ENCODE measurements at places on chromosomes 13 and 19. TPM values are rescaled to one million over a fixed set of nuclear protein-coding genes. Genes with fewer than 3 reads are reported as not detected.

GRCh38 chr13:30487075-30487470, 21.3 kb upstream of the HMGB1 start:
- H3K4me3 ChIP-seq: no peak overlapping the region
- H3K27me3 ChIP-seq: no peaks in the 10 kb centered on the region
- peaks cover 7% of the 10 kb centered on the region for H3K4me1 ChIP-seq
- peak overlapping the region; percentile 60 for H3K27ac ChIP-seq
- no peaks in the 10 kb centered on the region for H3K36me3 ChIP-seq

DNA sequence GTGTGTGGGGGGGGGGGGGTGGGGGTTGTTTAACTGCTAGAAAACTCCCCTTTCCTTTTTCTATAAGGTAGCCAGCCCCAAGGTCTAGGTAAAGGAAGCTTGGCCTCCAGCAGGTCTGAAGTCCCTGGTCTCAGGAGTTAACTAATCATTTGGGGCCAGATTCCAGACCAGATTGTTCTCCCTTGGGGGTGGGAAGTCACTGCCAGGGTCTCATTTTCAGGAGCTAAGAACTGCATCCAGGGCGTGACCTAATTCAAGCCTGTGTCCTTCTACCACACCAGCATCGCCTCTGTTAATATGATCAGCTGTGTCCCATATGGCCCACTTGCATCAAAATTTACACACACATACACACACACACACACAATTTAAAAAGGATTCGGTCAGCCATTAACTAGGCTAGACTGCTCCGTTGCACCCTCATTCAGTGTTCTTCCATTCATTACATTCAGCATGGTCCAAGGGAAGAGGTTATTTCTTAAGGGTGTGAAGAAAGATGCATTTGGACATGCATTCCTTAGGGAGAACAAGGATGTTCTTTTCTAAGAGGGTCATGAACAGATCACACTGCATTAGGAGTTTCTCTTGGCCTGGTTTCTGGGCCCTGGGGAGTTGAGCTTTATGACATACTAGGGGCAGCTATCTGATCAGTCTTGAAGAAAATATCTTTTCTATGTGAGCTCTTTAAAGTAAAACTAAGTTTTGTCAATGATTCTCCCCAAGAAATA, 91.0 kb downstream of the FGF14 start:
- H3K4me3 ChIP-seq: no peak overlapping the region
- no peaks in the 10 kb centered on the region for H3K27me3 ChIP-seq
- DNase-seq: no peak
- H3K4me1 ChIP-seq: peaks cover 13% of the 10 kb centered on the region
- H3K36me3 ChIP-seq: no peaks in the 10 kb centered on the region
- H3K27ac ChIP-seq: no peak overlapping the region

DNA sequence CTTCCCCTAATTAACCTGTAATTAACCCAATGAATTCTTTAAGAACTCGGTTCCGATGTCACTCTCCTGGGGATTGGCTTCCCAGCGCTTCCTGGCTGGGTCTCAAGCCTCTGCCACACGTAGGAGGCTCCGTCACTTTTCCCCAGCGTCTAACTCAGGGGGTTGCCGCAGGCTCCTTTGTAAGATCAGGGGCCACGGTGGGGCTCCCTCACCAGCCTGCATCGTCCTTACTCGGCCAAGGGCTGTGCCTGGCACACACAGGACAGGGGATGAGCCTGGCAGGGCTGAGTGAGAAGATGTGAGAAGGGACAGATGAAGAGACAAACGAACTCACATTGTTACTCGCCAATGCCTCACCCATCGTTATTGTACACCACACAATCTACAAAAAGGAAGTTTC, 20.9 kb upstream of the ATP11A start:
- no peak overlapping the region for H3K27ac ChIP-seq
- H3K4me1 ChIP-seq: no peaks in the 10 kb centered on the region
- H3K27me3 ChIP-seq: peaks cover 21% of the 10 kb centered on the region
- DNase-seq: no peak
- H3K36me3 ChIP-seq: no peaks in the 10 kb centered on the region

DNA sequence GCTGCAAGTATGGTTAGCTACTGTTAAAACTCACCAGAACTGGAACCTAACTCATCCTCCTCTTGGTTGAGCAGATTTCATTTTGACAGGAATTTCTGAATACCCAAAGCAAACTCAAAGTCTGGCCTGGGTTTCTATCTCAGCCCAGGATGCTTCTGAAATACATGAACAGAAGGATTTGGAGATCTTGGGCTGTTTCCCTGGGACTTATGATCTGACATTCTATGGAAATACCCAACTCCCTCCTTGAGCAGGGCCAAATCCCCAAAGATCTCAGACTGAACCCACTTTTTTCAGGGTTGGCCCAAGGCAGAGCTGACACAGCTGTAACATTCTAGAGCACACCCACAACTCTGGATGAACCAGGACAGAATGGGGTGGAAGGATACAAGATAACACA, 1.1 kb upstream of the ITM2B start:
- H3K4me1 ChIP-seq: peaks cover 24% of the 10 kb centered on the region
- peak overlapping the region; percentile 87 for H3K27ac ChIP-seq
- DNase-seq: no peak
- no peak overlapping the region for H3K4me3 ChIP-seq

DNA sequence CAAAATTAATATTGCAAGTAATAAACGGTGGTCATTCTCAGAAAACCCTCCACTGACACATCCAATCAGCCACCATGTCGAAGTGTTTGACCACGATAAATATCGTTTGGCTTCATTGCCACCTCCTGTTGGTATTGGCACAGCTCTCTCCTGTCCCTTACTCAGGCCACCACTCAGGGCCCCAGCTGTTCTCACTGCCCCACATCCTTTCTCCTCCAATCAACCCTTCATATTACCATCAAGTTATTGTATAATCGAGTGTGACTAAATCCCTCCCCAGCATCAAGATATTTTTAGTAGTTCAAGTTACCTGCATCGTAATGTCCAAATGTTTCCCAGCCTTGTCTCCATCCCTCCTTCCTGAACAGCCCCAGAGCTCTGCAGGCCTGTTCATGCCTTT, 50.4 kb downstream of the SACS start:
- no peaks in the 10 kb centered on the region for H3K27me3 ChIP-seq
- H3K27ac ChIP-seq: no peak overlapping the region
- no peak for DNase-seq
- peaks cover 8% of the 10 kb centered on the region for H3K4me1 ChIP-seq
- no peak overlapping the region for H3K4me3 ChIP-seq

DNA sequence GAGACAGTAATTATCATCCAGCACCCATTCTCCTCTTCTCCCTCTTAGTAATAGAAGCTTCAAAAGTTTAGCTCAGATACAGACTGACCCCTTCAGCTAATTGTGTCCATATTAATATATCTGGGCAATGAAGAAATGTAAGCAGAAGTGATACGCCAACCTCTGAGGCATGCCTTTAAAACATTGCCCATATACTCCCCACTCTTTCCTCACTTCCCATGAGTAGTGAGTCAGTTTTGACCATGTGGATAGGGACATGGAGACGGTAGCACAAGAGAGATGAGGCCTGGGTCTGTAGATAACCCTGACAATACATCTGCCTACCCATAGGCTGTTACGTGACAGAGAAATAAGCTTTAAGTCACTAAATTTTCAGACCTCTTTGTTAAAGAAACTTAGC, 147.6 kb downstream of the KCTD12 start:
- H3K36me3 ChIP-seq: no peaks in the 10 kb centered on the region
- no peak overlapping the region for H3K4me3 ChIP-seq
- no peak for DNase-seq
- H3K27me3 ChIP-seq: no peaks in the 10 kb centered on the region
- H3K27ac ChIP-seq: no peak overlapping the region

DNA sequence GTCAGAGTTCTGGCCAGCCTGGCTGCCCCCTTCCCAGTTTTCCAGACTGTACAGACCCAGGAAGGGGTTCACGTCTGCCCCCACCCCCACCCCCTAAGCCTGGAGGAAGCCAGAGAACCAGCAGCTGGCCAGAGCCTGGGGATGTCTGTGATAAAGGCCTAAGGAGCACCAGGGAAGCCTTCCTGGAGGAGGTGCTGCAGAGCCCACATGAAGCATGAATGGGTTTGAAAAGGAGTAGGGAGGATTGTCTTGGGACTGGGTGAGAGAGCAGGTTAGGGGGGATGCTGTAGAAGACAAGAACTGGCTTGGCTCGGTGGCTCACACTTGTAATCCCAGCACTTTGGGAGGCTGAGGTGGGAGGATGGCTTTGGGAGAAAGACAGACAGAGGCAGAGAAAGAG, 5.8 kb downstream of the SHKBP1 start:
- peaks cover 82% of the 10 kb centered on the region for H3K36me3 ChIP-seq
- peaks cover 11% of the 10 kb centered on the region for H3K4me1 ChIP-seq
- H3K27me3 ChIP-seq: no peaks in the 10 kb centered on the region
- no peak for DNase-seq

DNA sequence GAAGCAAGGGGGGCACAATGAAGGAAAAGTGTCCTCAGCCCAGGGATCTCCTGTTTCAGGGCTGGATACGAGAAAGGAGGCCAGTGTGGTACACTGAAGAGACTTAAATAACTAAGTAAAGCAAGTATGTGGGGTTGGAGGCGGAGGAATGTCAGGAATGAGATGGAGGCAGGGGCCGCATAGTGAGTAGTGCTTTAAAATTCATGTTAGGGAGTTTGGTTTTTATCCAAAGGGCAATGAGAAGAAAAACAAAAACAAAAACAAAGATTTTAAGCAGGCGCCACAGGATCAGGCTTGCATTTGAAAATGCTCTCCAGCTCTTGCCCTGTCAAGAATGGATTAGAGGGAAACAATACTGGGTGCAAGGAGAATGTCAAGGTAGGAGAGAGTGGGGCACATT, 273.4 kb downstream of the DCLK1 start:
- no peak for DNase-seq
- no peaks in the 10 kb centered on the region for H3K36me3 ChIP-seq
- H3K4me3 ChIP-seq: no peak overlapping the region
- H3K27ac ChIP-seq: no peak overlapping the region

DNA sequence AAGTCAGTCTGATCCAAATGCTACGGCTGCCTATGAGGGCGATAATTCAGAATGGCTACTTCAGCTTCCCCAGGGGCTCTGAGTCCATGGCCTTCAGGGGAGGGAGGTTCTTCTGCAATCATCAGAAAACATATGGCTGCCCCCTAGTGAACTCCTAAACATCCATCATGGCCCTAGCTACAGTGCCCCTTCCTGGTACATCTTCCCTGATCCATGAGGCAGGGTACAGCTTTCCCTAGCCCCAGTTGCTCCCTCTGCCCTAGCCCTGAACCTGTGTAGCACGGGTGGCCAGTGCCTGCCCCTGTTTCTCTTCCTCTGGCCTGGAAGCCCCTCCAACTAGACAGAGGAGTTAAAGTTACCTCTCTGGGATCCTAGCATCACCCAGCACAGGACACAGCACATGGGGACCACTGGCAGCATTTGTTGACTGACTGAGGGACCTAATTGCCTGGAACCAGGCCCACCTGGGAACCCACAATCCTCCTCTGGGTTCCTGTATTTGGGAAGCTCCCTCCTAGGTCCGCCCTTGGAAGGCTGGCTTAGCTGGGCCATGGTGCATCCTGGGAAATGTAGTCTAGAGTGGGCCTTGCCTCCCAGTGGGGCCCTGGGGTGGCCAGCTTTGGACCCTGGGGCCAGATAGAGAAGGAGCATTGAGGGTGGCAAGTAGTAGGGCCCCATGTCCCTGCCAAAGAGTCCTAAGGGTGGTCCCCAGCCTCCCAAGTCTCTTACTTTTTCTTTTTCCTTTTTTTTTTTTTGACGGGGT, 17.7 kb upstream of the SEMA6B start:
- H3K4me3 ChIP-seq: no peak overlapping the region
- peaks cover 93% of the 10 kb centered on the region for H3K27me3 ChIP-seq
- H3K27ac ChIP-seq: no peak overlapping the region
- peaks cover 8% of the 10 kb centered on the region for H3K4me1 ChIP-seq
- H3K36me3 ChIP-seq: no peaks in the 10 kb centered on the region

- H3K4me1 ChIP-seq: peaks cover 62% of the 10 kb centered on the region
- H3K27me3 ChIP-seq: no peaks in the 10 kb centered on the region
- H3K36me3 ChIP-seq: no peaks in the 10 kb centered on the region
- H3K27ac ChIP-seq: peak overlapping the region; percentile 85
Measured at GRCh38 chr13:114119196-114119595, 13.2 kb downstream of the RASA3 start.

GRCh38 chr13:57630661-57631595, 616 bp upstream of the PCDH17 start:
- DNase-seq: no peak
- H3K4me3 ChIP-seq: peak overlapping the region; percentile 53
- peak overlapping the region; percentile 37 for H3K27ac ChIP-seq
- H3K27me3 ChIP-seq: peaks cover 93% of the 10 kb centered on the region
- no peaks in the 10 kb centered on the region for H3K36me3 ChIP-seq
- H3K4me1 ChIP-seq: peaks cover 7% of the 10 kb centered on the region

DNA sequence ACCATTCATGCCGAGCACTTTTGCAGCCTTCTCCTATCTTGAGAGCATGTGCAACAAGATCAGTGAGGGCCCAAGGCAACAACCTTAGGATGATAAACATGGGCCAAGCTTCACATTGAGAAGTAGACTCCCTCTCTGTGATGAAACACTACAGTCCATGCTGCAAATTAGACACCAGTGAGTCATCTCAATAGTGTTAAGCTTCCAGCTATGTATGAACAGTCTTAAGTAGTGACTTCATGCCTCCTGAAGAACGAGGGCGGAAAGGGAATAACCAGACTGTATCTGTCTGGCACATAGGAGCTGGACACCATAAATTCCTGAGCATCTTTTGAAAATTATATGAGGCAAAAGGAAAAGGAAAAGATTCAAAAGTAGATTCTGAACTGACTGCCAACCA, 309.9 kb upstream of the SLITRK1 start:
- H3K27ac ChIP-seq: no peak overlapping the region
- H3K4me1 ChIP-seq: no peaks in the 10 kb centered on the region

DNA sequence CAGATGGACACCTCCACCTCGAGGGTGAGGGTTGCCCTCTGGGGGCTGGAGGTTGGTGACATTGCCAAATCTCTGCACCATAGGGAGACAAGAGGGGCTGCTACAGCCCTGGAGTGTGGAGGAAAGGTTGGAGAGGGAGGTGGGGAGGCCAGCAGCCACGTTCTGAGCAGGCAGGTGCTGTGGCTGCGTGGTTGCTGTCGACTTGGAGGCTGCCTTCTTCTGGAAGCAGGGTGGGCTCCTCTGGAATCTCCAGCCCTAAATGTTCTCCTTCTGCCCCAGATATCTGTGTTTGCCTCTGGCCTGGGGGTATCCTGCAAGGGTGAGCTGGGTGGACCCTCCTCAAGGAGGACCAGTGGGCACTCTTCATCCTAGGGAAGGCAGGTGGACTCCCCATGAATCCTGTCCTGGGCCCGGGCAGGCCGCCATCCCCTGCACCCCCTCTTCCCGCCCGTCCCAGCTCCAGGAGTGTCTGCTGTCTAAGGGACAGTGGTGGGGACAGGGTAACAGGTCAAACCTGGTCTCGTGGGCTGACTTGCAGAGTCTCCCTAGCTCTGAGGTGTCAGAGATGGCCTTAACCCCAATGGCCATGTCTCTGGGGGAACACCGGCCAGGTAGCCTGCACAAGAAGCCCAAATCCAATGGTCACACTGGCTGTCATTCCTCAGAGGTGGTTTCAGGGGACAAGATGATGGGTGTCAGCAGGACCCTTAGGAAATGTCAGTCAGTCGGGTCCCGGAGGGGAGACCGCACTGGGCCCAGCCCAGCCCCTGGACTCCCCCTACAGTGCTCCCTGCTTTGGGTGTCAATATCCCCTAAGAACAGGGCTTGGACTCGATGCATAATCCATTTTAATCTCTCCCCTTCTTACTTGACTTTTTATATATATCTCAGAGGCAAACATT, 32.3 kb upstream of the ZNF536 start:
- H3K36me3 ChIP-seq: no peaks in the 10 kb centered on the region
- H3K27ac ChIP-seq: no peak overlapping the region
- no peaks in the 10 kb centered on the region for H3K27me3 ChIP-seq
- peak; percentile 8 for DNase-seq

MEIOSIN gene
- not detected for polyA plus RNA-seq

LHB gene
- polyA plus RNA-seq: 3.8 TPM

PLK5 gene
- polyA plus RNA-seq: 0.12 TPM

CA11 gene
- 15.7 TPM for polyA plus RNA-seq

SULT2A1 gene
- polyA plus RNA-seq: 0.48 TPM

TTC9B gene
- 0.35 TPM for polyA plus RNA-seq

MTUS2 gene
- 0.12 TPM for polyA plus RNA-seq

DNAAF3 gene
- 0.75 TPM for polyA plus RNA-seq

DCT gene
- polyA plus RNA-seq: not detected

TINCR gene
- polyA plus RNA-seq: 14.2 TPM

All from stomach (tissue), 19 donors.